ENCODE measurements at places on chromosomes 4 and X.
A peak's percentile ranks its signal among the peaks of the same experiment; 100 is the strongest.

DNA sequence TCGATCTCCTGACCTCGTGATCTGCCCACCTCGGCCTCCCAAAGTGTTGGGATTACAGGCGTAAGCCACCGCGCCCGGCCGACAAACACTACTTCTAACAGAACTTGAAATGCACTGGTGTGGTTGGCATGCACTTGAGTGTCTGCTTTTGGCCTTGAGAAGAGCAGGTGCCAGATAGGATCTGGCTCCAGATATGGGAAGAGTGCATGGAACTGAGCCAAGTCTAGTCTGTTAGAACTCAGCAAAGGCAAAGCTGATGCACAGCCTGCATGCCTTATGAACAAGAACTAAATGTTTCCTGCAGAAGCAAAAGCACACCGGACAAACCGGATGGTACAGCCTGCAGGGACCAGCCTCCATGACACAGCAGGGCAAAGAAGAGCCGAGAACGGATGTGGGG is 35.1 kb upstream of the TBL1X start:
- DNase-seq, result no peak

DNA sequence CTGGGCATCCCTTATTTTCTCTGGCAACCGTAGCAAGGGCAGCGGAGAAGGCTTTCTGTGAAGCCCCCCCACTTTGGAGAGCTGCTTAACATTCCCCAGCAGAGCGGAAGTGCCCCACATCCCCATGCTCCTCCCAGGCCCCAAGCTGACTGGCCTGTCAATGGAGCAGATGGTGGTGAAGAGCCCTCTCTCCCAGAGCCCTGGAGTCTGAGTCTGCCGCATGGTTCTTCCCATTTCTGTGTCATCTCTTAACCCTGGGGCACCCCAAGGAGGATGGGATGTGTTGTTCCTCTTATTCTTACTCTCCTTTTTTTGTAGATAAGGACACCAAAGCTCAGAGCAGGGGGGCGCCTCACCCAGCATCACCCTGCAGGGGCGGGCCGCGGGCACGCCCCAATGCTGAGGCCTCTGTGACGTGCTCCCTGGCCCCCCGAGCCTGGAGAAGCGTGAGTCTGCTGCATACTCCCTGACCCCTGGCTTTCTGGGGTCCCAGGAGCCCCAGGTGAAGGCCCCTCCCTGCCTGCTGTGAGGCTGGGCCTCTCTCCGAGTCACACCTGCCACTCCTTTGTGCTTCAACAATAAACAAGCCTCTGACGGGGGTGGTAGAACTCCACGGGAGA is 35.9 kb downstream of the ADRA2C start:
- no peak for DNase-seq

GRCh38 chr4:148557793-148558192 is 115.6 kb upstream of the NR3C2 start:
- DNase-seq, result no peak

DNA sequence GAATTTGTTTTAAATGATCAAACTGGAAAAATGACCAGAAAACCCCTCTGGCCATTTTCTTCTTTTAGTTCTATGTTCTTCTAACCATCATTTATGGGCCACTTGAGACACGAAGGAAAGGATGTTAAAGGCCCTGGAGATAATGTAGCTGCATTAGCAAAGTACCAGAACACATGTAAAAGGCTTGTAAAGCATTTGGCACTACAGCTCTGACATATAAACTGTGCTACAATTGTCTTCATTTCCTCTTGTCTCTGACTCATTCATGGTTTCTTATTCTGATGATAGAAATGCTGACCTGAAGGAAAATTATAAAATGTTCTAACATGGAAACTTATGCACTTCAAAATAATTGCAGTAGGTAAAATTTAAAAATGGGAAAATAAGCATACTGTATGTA is 388.7 kb downstream of the FAT4 start:
- peak; percentile 70 for DNase-seq

DNA sequence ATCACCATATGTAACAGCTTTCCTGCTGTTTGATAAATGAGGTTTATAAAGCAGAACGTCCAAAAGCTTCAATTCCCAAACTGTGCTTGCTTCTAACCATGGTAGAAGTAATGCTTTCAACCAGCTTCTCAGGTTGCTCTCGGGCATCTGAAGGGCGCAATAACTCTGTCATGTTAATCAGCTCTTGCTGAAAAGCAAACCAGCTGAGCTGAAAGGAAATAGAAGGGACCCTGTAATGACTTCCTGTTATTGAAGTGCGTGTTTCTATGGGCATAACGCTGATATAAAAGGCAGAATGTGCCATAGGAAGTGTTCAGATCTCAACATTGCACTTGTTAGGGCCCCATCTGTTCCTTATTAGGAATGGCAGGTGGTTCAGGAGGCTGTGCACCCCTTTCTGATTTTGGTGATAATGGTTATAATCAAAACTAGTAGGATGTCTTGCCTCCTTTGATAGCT is 21.2 kb downstream of the HERC3 start:
- DNase-seq, result peak; percentile 78

GRCh38 chr4:143076723-143077122 is 108.0 kb upstream of the USP38 start:
- DNase-seq, result no peak

- DNase-seq, result no peak
Observed at GRCh38 chr4:99608417-99608816, 33.8 kb downstream of the MTTP start.

GRCh38 chr4:37935026-37935425 is 25.2 kb upstream of the PTTG2 start:
- no peak for DNase-seq

GRCh38 chrX:150160656-150161055 is 202.5 kb upstream of the MAMLD1 start:
- no peak for DNase-seq

DNA sequence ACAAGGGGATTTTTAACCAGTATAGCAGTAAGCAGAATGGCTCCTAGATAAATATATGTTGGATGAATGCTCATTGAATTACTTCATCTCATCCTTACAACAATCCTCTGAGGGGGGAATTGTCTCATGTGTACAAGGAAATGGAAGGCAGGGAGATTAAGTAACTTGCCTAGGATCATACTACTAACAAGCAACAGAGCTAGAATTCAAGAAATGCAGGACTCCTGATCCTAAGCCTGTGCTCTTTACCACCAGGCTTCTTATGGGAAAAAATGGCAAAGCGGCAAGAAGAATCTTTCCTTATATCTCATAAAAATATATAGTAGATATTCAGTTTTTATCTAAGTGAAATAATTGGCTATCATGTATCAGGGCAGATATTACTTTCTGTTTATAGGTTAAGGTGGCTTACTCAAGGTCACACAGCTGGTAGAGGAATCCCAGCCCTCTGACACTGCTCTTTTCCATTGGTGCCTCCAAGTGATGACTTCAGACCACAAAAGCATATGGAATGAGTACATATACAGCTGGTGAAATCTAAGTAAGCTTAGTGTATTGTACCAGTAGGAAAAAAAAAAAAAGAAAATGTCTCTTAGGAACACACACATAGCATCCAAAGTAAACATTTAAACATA is 2.1 kb downstream of the ABHD18 start:
- no peak for DNase-seq

- no peak for DNase-seq
Observed at GRCh38 chr4:80926446-80926845, 104.1 kb upstream of the BMP3 start.

- DNase-seq, result no peak
Observed at GRCh38 chr4:168771251-168771650, 238.8 kb downstream of the CBR4 start.

DNA sequence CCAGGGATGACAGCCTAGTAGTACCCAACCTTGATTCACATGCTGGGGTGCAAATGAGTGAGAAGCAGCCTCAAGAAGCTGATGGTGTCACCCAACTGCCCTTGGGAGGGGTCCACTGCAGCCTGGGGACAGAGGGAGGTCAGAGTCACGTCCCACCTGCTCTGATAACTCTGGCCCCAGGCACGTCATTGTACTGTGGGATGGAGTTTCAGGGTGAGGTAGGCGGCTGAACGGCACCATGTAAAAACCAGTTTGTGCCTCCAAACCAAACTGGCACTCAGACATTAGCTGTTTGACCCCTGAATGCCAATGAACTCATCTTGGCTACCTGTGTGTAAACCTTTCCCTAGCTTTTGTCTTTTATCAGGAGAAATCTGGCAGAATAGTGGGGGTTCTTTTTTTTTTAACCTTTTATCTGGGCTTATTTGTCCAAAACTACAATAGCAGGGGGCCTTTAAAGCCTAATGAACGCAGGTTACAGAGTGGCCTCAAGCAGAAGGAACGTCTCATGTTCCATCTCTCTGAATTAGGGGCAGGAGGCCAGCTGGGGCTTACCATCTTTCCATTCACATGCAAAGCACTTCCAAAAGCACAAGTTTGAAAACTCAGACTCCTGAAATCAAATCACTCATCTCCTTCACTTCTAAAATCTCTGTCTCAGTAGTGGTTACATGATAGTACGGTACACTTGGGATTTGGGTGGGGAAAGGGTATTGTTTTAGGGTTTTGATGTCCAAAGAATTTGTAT is 89.4 kb downstream of the IRF2 start:
- DNase-seq, result no peak

DNA sequence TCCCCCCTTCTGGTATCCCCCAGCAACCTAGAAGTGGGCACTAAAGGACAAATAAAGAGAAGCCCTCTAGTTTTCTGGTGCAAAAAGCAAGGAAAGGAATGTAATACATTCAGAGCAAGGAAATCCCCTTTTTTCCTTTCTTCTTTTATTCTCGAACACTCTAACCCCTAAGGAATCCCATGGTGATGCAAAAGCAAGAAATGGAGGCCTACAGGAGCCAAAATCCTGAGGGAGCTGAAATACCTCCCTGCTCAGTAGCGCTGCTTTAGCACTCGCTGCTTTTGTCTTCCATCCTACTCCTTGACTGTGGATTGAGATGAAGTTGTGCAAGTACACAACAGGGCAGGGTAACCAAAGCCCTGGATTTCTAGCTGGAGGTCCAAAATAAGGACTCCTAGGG is 251.0 kb downstream of the PRDM5 start:
- no peak for DNase-seq

DNA sequence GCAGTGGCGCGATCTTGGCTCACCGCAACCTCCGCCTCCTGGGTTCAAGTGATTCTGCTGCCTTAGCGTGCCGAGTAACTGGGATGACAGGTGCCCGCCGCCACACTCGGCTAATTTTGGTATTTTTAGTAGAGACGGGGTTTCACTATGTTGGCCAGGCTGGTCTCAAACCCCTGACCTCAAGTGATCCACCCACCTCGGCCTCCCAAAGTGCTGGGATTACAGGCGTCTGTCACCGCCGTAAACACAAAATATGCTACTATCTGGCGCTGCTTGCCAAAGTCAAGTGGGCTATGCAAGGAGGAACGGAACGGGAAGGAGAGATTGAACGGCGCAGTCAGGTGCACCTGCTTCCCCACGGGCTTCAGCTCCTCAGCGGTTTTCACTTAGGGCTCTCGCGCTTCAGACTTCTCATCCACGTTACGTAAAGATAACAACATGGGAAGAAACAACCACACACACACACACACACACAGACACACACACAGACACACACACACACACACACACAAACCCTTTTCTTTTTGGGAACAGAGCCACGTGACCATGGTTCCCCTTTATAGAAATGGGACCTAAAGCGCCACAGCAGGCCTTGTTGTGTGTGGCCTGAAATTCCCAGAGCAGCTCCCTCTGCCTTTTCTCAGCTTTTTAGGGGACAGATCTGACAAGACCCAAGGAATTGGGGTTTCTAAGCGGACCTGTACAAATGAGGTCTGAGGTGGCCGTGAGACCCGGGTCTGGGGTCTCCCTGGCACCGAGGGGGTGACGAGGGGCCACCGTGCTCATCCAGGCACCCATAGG is 1.5 kb downstream of the P2RY8 start:
- no peak for DNase-seq

- DNase-seq, result no peak
Observed at GRCh38 chr4:76301068-76301774, 5.3 kb upstream of the STBD1 start.

GRCh38 chr4:38950159-38950558 is 82.0 kb downstream of the TMEM156 start:
- DNase-seq, result no peak

GRCh38 chrX:39716401-39716800 is 381.4 kb downstream of the BCOR start:
- DNase-seq, result no peak

DNA sequence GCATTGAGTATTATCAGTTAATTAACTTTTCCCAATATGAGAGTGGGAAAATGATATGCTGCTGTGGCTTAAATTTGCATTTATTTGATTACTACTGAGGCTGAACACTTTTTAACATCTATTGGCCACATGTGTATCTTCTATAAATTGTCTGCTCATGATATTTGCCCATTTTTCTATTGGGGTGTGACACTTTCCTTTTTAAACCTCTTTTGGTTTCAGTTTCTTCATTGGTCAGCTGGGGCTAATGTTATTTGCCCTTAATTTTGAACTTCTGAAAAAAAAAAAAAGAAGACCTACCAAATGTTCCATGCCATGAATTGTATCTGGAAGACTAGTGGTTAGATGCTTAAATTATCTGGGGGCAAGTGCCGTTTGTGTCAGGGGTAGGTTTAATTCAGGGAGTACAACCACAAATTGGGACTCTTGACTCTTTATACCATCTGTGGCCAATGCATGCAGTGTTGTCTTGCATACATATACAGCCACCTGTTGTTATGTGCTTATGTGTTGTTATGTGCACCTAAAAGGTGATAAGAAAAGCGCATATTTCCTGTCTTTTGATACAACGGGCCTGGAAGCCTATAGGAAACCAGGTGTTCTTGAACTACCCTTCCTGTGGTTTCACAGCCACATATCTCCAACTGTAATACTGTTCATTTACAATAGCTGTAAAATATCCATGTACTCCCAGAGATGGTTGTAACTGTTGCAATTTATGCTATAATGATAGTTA is 49.0 kb downstream of the SH2D1A start:
- no peak for DNase-seq

- DNase-seq, result peak; percentile 71
Observed at GRCh38 chr4:127781300-127782024, 660 bp upstream of the HSPA4L start.

- no peak for DNase-seq
Observed at GRCh38 chrX:6465756-6466155, 69.2 kb downstream of the VCX3A start.

DNA sequence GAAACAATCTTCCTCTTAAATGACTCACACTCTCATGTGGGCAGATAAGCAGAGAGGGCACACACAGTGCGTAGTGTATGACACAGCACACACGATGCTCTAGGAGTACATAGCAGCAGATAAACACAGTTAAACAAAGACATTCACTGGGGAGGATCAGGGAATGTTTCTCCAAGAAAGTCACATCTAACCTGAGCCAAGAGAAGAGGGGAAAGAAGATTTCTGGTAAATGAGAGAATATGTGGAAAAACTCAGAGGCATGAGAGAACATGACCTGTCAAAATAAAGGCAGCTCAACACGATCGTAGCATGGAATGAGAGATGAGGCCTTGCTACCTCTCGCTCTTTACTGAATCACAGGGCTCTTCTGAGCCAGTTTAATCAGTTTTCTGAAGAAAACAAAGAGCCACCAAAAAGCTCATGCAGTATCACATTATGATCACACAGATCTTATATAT is 251.0 kb downstream of the ANK2 start:
- DNase-seq, result no peak

GRCh38 chr4:169335331-169335730 is 64.6 kb upstream of the SH3RF1 start:
- DNase-seq, result no peak
